PC-3 (cell line): ENCODE measurements at places on chromosomes 5 and 9. TPM values are rescaled to one million over a fixed set of nuclear protein-coding genes. Genes with fewer than 3 reads are reported as not detected.

The ELAVL2 gene
- total RNA-seq: 10.9 and 16.3 TPM in 2 replicates

The MLLT3 gene
- 6.4 and 7.1 TPM in 2 replicates for total RNA-seq

- H3K27ac ChIP-seq: no peak overlapping the region
- peaks cover 59% of the 10 kb centered on the region for H3K4me1 ChIP-seq
- H3K36me3 ChIP-seq: no peaks in the 10 kb centered on the region
- peak; percentile 34 for DNase-seq
- H3K4me3 ChIP-seq: no peak overlapping the region
- H3K27me3 ChIP-seq: no peaks in the 10 kb centered on the region
These were observed 17.3 kb downstream of the ADRB2 start for GRCh38 chr5:148843510-148844318.

- H3K36me3 ChIP-seq: no peaks in the 10 kb centered on the region
- H3K27ac ChIP-seq: no peak overlapping the region
- H3K4me1 ChIP-seq: peaks cover 15% of the 10 kb centered on the region
- DNase-seq: no peak
These were observed 2.5 kb downstream of the ACER2 start for GRCh38 chr9:19411316-19411715.

DNA sequence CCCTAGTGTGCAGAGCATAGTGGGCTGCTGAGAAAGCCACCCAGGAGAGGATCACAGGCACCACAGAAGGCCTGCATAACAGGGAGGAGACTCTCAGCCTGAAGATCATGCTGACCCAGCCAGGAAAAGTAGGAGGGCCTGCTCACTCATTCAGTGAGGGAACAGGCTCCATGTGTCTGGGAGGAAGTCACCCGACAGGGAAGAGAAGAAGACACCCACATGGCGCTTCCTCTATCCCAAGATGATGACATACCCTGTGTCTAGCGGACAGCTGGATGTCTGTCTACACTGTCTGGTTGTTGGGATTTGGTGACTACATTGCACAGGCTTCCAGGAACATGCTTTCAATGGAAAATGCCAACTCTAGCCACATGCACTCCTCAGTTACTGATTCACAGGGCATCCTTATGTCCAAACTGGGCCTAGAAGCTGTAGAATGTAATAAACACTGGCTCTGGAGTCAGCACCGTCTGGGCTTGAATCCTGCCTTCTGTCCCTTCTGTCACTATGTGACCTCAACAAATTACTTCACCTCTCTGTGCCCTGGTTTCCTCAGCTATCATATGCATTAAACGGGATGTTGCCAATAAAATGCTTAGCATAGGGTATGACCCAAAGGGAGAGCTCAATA, 47.6 kb downstream of the KLHL3 start:
- no peak overlapping the region for H3K27ac ChIP-seq
- no peak for DNase-seq
- no peaks in the 10 kb centered on the region for H3K36me3 ChIP-seq
- H3K27me3 ChIP-seq: no peaks in the 10 kb centered on the region
- H3K4me1 ChIP-seq: no peaks in the 10 kb centered on the region
- no peak overlapping the region for H3K4me3 ChIP-seq

DNA sequence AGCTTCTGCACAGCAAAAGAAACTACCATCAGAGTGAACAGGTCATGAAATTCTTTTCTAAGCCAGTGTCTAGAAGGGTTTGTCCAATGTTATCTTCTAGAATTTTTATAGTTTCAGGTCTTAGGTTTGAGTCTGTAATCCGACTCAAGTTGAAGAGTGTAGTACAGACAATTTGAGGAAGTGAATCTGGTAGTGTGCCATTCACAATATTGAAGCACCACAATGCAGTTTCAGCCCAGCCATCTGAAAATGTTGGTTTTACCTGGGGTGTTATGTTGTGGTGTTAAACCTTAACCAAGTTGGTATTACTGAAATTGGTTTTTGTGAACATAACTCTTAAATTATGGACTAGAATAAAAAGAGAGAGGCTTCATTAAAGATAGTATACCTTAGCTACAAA, 77.2 kb downstream of the ADAMTS16 start:
- no peak overlapping the region for H3K4me3 ChIP-seq
- H3K36me3 ChIP-seq: no peaks in the 10 kb centered on the region
- H3K27me3 ChIP-seq: no peaks in the 10 kb centered on the region
- H3K4me1 ChIP-seq: no peaks in the 10 kb centered on the region
- no peak overlapping the region for H3K27ac ChIP-seq
- DNase-seq: no peak

DNA sequence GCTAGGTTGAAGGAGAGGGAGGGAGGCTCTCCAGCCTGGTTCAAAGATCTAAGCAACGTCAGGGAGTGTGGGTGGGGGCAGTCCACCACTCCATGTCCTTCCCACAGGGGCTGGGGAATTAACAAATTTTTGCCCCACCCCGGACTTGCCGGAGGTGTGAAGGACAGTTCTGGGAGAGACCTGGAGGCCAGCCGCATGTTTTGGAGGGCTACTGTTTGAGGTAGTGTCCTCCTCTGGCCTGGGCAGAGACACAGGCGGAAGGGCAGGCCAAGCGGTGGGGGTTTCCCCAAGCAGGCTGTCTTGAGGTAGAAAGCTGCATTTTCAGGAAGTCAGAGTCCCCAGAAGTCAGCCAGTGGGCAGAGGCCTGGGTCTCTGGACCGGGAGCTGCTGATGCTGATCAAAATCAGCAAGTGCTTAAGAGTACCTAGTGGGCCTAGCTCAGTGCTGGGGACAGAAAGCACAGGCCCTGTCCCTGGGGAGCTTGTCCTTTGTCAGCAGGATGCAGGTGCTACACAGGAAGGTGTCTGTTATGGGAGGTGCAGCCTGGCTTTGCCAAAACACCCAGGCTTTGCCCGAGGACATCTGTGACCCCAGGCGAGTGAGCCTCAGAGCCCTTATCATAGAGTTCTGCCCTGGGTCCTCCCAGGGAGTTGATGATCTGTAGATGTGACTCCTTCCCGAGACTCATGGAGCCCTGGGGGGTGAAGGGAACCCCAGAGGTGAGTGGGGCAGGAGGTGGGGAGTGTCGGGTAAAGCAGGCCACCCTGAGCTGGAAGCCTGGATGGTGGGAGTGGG, 18.5 kb downstream of the JADE2 start:
- no peaks in the 10 kb centered on the region for H3K27me3 ChIP-seq
- H3K4me3 ChIP-seq: no peak overlapping the region
- peaks cover 8% of the 10 kb centered on the region; the same call in 1 of the 2 replicates for H3K4me1 ChIP-seq
- peaks cover 8% of the 10 kb centered on the region for H3K36me3 ChIP-seq
- no peak overlapping the region for H3K27ac ChIP-seq

DNA sequence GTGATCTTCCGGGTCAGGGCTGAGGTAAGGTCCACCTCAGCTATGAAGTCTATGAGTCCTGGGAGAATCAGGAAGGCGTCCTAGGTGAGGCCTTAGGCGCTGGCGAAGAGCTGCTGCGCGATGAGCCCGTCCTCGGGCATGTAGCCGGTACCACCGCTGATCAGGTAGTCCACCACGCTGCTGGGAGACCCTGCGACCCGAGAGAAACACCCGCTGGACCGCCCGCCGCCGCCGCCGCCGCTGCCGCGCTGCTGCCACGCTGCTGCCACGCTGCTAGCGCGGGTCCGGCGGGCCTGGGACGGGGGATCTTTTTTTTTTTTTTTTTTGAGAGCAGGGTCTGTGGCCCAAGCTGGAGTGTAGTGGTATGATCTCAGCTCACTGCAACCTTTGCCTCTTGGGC, 8.0 kb upstream of the DCAF12 start:
- 0 out of 2 replicates have a peak, but pooled peaks cover 6% of the 10 kb centered on the region for H3K4me1 ChIP-seq
- no peak overlapping the region for H3K27ac ChIP-seq
- H3K27me3 ChIP-seq: no peaks in the 10 kb centered on the region

- H3K4me3 ChIP-seq: no peak overlapping the region
- no peaks in the 10 kb centered on the region for H3K27me3 ChIP-seq
- no peaks in the 10 kb centered on the region for H3K4me1 ChIP-seq
- DNase-seq: no peak
- H3K36me3 ChIP-seq: no peaks in the 10 kb centered on the region
- no peak overlapping the region for H3K27ac ChIP-seq
These were observed 96.9 kb downstream of the PRELID2 start for GRCh38 chr5:145738227-145738626.

GRCh38 chr9:124013309-124014210, 2.0 kb downstream of the LHX2 start:
- peaks cover 6% of the 10 kb centered on the region; the same call in 1 of the 2 replicates for H3K4me1 ChIP-seq
- DNase-seq: no peak
- H3K36me3 ChIP-seq: no peaks in the 10 kb centered on the region
- no peak overlapping the region for H3K27ac ChIP-seq

DNA sequence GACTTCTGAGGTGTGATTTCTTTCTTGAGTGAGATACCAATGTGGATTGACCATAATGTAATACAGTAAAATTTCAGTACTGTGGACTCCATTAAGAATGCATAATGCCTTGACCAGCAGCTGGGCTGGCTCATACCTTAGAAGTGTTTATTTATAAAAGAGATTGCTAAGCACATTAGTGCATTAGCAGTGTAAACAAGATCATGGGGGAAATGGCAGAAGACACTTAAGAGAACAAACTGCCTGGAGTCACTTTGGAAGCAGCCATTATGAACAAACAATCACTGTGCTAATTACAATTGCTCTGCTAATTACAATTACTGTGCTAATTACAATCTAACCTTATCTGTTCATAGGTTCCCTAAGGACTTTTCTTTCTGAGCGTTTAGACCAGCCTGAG, 104.2 kb downstream of the TRIM32 start:
- H3K27me3 ChIP-seq: no peaks in the 10 kb centered on the region
- H3K4me3 ChIP-seq: no peak overlapping the region
- no peaks in the 10 kb centered on the region for H3K36me3 ChIP-seq
- DNase-seq: no peak
- H3K4me1 ChIP-seq: no peaks in the 10 kb centered on the region
